ENCODE measurements at places on chromosomes 6 and 20.

DNA sequence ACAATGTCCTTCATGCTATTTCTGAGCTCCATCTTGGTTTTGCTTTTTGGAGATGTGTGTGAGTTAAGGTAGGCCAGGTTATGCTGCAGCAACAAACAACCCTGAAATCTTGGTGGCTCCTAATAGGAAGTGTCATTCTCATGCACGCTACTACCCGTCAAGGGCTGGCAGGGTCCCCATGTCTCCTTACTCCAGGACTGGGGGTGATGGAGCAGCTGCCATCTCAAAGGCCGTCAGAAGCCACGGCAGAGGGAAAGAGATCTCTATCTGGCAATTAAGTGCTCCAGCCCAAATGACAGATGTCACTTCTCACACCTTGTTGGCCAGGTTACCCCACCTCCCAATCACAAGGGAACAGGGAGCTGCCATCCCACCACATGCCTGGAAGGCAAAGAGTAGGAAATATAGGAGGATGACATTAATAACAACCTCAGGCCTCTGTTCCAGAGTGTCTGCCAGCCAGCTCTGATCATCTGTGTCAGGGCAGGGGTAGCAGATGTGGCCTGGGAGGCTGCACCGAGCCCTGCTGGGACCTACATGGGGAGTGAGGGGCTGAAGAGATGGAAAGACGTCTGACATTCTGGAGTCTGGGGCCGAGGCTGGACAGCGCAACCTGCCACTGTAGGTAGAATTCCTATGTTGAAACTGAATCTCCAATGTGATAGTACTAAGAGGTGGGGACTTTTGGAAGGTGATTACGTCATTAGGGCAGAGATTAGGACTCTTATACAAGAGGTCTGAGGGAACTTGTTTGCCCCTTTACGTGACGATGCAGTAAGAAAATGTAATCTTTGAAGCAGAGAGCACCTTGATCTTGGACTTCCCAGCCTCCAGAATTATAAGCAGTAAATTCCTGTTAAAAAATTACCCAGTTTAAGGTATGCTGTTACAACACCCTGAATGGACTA, 4.8 kb upstream of the SDCBP2 start:
- DNase-seq: no peak

GRCh38 chr20:22821081-22821727, 213.9 kb upstream of the SSTR4 start:
- no peak for DNase-seq

DNA sequence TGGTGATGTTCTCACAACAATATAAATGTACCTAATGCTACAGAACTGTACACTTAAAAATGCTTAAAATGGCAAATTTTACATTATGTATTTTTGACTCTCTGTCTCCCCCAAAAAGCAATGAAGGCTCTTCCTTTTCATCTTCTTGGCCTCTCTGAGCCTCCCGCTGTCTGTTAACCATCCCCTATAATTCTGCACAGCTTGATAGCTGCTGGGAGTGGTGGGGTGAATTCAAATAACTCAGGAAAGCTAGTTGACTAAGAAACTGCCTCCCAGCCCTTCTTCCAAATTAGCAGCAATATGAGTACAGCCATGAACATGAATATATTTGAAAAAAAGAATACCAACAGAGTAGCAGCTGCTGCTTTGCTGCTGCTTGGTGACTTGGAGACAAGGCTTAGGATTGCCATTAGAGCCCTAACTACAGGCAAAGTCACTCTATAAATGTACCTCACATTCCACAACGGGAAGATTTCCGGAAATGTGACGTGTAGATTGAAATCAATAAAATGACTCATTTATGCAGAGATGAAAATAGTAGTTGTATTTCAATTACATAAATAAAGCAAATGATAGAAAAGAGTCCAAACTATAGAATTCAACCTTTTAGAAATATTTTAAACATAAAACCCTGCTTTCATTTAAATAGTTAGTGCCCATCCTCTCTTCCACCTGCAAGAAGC, 200.1 kb upstream of the HEY2 start:
- DNase-seq: no peak

GRCh38 chr6:2790588-2791449, 25.6 kb downstream of the WRNIP1 start:
- DNase-seq: no peak

DNA sequence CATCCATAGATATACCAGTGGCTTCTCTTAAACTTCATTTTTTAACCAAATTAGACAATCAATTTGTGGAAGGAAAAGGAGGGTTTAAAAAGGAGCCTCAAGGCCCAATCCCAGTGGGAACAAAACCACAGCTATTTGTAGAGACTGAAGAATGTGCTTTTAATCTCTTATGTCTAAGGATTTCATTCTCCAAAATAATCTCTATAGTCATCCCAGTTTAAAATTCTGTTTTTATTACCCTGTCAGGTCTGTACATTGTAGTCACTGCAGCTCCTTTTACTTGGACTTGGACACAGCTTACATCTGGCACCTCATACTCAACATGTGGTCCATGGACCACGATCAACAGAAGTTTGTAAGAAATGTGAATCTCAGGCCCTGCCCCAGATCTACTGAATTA, 152.1 kb upstream of the STMND1 start:
- no peak for DNase-seq

GRCh38 chr6:121579478-121579877, 144.0 kb downstream of the GJA1 start:
- no peak for DNase-seq

DNA sequence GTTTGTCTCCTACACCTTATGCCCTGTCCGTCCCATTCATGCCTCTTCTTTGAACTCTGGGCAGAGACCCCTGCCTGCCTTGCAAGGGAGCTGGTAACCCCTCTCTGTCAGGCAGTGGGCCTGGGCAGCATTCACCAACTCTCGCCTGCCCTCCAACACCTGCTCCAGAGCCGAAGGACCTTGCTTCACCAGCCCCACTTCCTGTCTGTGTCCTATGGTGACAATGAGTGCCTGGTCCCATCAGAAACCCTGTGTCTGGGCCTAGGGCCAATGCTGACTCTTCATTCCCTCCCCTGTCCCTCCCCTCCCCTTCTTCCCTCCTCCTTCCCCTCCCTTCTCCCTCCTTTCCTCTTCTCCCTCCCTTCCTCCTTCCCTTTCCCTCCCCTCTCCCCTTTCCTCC, 22.8 kb upstream of the PCMTD2 start:
- DNase-seq: no peak

DNA sequence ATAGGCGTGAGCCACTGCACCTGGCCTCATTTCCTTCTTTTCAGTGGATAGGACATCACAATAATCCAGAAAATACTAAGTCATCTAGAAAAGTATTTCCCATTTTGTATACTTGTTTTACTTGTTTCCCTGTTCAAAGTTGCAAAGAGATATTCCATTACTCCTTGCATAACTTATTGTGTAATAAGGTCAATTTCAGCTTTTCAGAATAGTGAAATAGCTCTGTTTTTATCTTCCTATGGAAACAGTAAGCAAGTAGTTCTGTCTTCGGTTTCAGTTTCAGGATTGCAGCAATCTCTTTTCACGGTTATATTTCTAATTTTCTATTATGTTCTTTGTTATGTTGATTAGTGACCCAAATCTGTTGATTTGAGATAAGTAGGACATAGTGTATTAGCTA, 6.0 kb downstream of the STX11 start:
- no peak for DNase-seq

DNA sequence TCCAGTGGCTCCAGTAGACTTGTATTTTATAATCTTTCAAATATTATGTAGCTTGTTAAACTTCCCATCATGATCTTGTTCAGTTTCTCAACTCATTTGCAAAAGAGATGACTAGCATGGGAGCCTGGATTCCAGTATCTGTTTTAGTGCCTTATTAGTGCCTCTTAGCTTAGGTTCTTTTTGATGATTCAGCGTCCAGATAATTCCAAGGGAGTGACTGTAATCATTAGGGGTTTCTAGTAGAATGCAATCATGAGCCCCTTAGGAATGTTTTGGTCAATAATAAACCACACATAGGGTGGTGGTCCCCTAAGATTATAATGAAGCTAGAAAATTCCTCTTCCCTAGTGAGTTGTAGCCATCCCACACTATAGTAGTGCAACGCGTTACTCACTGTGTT, 7.0 kb downstream of the CD2AP start:
- no peak for DNase-seq

GRCh38 chr6:79922018-79922417, 25.3 kb downstream of the ELOVL4 start:
- no peak for DNase-seq

- no peak for DNase-seq
Observed at GRCh38 chr6:131129689-131130553, 5.3 kb upstream of the AKAP7 start.

DNA sequence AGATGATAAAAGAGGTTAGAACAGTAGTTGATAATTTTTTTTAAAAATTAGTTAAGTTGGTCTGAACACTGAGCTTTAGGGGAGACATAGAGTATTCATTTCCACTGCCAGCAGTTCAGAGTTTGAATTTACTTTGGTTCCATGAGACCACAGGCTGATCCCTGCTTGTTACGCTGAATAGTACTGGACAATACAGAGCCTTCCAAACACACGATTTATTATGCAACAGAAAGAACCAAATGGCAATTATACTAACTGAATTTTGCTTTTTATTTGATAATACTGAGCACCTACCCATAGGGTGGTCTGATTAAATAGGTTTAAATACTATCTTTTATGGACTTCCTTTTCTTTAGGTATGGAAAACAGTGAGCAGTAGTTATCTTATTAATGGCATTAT, 111.4 kb downstream of the POPDC3 start:
- no peak for DNase-seq

DNA sequence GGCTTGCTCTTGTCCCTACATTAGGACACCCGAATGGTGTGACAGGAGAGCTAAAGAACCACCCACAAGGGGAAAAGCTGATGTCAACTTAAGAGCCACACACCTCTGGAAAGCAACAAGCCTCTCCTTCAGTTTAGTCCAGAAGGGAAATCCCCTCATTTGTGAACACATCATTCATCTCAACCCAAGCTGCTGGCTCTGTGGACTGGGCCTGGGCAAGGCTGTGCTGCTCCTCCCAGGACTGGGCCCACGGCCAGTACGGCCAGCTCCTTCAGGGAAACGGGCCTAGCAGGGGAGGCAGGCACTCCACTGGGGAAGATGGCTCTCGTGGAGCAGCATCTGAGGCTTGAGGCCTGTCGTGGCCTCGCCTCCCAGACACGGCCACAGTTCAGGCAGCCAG, 12.8 kb upstream of the SLC4A11 start:
- DNase-seq: no peak

DNA sequence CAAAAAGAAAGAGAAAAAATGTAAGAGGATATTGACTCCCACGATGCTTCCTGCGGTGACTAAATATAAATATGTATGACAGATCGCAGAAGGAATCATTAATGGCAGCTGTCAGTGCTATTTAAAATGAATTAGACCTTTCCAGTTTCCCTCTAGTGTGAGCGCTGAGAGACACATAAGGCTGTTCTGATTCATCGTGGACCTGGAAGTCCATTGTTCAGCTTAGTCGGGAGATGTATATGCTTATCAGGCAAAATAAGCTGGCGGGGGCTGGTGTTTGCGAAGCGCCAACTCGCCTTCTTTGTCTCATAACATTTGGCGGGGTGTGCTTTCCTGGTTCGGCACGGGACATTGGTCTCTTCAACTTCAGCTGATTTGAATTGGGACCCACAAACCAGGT, 95.4 kb downstream of the CDH4 start:
- no peak for DNase-seq

DNA sequence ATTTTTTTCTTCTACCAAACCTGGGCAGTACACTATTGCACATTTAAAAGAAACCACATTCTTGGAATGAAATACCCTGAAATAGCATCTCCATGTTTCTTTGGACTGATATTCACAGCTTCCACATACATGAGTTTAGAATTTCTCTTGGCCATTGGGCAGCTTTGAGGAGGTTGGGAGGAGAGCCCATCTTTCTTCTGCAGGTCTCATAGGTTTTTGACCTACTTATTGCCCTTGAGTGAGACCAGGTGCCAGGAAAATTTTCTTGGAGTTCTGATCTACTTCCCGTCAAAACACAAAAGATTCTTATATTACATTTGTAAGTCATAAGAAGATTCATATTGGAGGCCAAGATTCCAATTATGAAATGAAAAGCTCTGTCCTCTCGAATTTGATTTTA, 212.0 kb downstream of the IBTK start:
- DNase-seq: no peak

- DNase-seq: no peak
Observed at GRCh38 chr6:15602154-15602553, 60.7 kb downstream of the DTNBP1 start.

GRCh38 chr20:17646209-17646960, 35.7 kb downstream of the RRBP1 start:
- no peak for DNase-seq

GRCh38 chr6:35943390-35943789, 22.5 kb upstream of the SRPK1 start:
- no peak for DNase-seq

DNA sequence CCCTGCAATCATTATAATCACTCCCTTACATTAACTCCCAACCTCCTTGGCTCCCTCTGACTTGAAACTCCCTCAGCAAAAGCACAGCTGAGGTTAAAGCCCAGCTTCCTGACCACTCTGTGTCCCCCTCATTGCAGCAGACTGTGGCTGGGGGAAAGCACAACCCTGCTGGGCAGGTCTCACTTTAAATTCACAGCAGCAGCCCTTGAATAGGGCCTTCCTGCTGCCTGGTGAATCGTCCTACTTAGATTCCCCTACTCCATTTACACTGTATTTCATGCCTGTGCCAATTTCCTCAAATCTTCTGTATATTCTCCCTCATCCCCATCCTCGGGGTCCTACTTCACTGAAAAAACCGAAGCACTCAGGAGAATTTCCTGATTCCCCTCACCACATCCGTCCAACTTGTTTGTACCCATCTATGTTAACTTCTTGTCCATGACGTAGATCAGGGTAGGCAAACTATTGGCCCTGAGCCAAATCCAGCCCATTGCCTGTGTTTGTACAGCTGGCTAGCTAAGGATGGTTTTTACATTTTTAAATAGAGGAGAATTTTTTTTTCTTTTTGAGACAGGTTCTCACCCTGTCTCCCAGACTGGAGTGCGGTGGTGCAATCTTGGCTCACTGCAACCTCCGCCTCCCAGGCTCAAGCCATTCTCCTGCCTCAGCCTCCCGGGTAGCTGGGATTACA, 31.5 kb upstream of the GCM1 start:
- no peak for DNase-seq

DNA sequence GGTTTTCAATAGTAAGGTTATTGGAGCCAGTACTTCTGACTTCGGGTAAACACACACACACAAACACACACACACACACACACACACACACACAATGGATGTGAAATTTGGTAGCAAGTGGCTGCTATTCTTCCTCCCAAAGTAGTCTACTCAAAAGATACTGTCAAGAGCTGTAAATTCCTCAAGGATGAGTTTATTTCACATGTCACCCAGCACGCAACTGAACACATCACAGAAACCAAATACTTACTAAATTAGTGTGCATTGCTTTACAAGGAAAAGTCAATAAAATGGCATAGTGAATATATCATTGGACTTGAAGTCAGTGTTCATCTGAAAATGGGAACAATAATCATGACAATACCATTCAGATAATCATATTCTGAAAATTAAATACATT, 32.9 kb downstream of the MMUT start:
- no peak for DNase-seq

DNA sequence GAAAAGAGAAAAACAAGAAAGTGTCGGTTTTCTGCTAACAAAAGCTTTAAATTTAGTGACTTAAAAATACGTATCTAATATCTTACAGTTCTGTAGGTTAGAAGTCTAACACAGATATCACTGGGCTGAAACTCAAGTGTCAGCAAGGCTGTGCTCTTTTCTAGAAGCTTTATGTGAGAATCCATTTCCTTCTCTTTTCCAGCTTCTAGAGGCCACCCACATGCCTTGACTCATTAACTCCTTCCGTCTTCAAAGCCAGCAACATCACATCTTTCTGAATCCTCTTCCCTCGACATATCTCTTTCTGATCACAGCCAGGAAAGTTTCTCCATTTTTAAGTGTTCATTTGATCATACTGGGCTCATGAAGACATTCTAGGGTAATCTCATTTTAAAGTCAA, 262.0 kb downstream of the MAFB start:
- no peak for DNase-seq

Data from GOT3 (cell line).